ENCODE measurements at places on chromosomes 3 and 15. TPM values are rescaled to one million over a fixed set of nuclear protein-coding genes. Genes with fewer than 3 reads are reported as not detected.

Gene ERC2
- 1.8 TPM for total RNA-seq

Gene CHCHD6
- total RNA-seq, result 11.7 TPM

Gene GCSAM
- total RNA-seq, result not detected

Gene ATP10A
- total RNA-seq, result 28.5 TPM

Gene IQCF5
- not detected for total RNA-seq

Gene VIPR1
- not detected for total RNA-seq

Gene SLC24A5
- not detected for total RNA-seq

Gene MEIS2
- 58.3 TPM for total RNA-seq

Gene ARHGEF26
- total RNA-seq, result 4.4 TPM

Gene KLHL25
- 7.8 TPM for total RNA-seq

Gene C3orf49
- not detected for total RNA-seq

Gene DUOXA1
- not detected for total RNA-seq

Gene MNS1
- total RNA-seq, result 1.5 TPM

Gene SLC51A
- total RNA-seq, result not detected

Gene SST
- total RNA-seq, result 198 TPM

Gene REC114
- not detected for total RNA-seq

Gene ZNF621
- total RNA-seq, result 5.9 TPM

Gene PTPRG
- 44.9 TPM for total RNA-seq

Gene MAP6D1
- total RNA-seq, result 2.0 TPM

Gene WDR93
- total RNA-seq, result 0.25 TPM

Gene NAALADL2
- 0.33 TPM for total RNA-seq

Gene KBTBD13
- not detected for total RNA-seq

Gene SAMMSON
- not detected for total RNA-seq

Data from mesangial cell (primary cell).